ENCODE measurements at places on chromosomes 2 and 18.

DNA sequence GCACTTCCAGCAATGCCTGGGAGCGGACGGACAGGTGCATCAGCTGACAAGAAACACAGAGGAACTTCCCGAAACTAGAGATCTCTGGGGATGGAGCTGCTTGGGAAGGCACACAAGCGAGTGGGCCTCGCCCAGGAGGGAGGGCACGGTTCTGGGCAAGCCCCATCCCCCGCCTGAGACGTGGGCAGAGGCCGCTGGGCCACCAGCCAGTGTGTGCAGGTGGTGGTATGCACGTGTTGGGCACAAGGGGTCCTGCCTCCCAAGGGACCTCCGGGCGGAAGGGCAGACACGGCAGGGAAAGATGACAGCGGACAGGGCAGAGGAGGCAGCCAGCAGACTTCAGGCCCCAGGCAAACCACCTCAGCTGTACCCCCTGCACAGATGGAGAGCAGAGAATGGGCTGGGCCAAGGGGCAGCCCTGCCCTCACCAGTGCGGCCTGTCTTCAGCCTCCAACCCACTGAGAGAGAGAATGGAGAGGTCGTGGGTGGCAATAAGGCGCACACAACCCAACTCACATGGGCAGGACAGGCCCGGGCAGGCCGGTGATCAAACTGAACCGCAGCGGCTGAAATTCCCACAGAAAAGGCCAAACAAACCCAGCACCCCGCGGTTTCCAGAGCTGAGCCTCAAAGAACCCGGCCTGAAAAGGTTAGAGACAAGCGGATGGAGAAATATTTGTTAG, 51.2 kb downstream of the HDAC4 start:
- DNase-seq = no peak

- no peak for DNase-seq
Measured at GRCh38 chr18:42746794-42747193, 368.7 kb downstream of the RIT2 start.

- DNase-seq = peak; percentile 61
Measured at GRCh38 chr2:232444409-232445148, 11.4 kb upstream of the ALPI start.

DNA sequence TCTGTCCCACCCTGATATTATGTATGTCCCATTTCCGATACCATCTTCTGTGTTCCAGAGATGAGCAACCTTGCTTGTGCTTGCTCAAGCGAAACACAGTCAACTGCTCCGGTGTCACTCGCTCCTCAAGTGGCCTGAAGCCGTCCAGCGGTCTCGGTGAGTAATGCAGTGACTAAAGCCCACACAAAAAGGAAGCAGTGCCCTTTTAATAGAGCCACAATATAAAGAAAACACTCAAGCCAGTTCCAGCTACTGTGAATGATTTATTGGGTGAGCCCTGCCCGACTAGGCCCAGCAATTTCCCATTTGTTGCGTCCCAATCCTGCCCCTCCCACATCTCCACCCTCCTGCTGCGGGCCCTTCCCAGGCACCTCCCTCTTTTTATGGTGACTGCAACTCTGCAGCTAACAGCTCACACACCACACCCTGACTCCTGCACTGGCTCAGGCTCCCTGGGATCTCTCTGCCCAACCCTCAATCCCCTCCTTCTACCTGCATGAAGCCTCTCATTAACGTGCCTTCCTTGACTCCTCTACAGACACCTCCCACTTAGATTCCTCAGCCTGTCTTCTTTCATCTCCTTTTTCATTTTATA, 44.2 kb upstream of the DSC1 start:
- DNase-seq = no peak

DNA sequence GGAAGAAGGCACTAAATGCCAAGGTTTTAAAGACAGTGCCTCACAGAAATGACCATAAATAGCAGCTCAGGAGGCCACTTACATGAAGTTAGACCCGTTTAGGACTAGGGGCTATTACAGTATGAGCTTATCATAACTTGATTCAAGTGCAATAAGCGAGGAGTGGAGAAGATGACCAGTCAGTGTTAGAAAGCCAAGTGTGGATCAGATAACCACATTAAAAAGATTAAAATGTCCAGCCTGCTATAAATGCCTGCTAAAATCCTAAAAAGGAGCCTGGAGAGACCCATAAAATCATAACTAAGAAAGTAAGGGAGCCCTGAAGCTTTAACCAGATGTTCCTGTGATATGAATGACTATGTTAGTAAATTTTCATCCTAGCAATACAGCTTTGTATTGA, 117.5 kb upstream of the ZNF521 start:
- DNase-seq = no peak

- no peak for DNase-seq
Measured at GRCh38 chr2:141728886-141729285, 401.9 kb downstream of the LRP1B start.

GRCh38 chr18:47944972-47945852, 14.8 kb upstream of the SMAD2 start:
- no peak for DNase-seq

DNA sequence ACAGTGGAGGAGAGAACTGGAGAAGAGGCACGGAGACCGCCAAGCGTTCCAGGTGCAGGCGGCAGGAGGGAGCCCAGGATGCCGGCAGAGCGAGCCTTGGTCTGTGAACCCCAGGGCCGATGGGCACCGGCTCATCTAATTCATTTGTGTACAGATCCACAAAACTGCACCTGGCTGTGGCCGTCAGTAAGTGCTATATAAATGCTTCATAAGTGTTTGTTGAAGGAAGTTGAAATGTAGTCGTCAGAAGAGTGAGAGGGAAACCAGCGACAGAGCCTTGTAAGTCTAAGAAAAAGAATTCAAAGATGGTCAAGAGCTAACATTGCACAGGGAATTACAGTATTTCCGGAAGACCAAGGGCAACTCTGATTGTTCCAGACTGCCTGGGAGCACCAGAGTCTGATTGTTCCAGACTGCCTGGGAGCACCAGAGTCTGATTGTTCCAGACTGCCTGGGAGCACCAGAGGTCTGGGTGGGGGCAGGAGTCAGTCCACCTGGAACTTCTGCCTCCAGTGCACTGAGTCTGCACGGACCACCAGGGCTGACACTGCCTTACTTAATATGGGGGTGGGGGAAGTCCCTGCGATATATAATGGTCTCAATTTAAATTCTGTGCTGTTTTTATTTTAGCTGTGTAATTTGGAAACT, 112.3 kb downstream of the BCL2 start:
- DNase-seq = no peak

DNA sequence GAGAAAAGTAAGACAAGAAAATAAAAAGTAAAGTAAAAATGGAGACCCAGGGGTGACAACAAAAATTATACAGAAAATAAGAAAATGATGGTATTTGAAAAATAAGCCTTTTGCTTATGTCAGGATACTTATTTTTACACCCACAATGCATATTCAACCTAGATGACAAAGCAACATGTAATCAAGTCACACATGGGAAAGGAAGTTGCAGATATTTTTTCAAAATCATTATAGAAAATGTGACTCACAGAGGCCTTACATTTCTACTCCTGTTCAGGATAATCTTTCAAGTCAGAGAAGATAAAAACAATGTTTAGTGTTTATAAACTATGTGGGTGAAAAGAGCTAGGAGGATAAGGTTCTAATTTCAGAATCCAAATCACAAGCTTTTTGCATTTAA, 275.3 kb upstream of the UBE2E3 start:
- no peak for DNase-seq
